ENCODE measurements at places on chromosomes 3 and 15.

DNA sequence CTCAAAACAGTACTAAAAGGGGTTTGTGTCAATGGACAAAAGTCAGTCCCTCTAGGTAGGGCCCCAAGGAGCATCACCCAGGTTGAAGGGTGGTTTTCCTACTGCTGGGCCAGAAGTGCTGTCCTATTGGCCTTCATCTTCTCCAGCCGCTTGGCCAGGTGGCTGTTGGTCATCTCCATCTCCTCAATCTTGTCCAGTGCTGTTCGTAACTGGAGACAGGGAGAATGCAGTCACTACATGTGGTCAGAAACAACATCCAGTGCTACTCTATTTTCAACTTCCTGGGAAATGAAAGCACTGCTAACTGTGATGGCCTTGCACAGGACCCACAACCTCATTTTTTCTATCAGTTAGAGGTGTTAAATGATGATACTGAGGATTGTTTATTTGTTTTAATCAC lies 60.4 kb downstream of the MLH1 start:
- no peak for DNase-seq

DNA sequence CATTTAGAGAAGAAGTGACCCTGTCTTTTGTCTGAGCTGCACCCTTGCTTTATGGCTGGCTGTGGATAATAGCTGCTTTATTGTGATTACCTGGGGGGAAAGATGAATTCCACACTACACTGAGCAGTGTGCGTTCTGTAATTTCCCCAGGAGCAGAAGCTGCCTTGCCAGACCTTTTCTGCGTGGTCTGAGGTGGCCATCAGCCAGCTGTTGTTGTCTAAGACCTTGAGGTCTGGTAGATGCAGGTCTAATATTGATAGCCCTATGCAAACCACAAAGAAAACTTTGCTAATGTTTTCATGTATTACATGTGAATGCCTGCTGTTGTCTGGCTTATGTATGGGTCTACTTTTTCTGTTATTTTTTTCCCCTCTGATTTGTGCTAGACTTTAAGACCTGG lies 144.6 kb downstream of the THSD4 start:
- DNase-seq, result no peak

DNA sequence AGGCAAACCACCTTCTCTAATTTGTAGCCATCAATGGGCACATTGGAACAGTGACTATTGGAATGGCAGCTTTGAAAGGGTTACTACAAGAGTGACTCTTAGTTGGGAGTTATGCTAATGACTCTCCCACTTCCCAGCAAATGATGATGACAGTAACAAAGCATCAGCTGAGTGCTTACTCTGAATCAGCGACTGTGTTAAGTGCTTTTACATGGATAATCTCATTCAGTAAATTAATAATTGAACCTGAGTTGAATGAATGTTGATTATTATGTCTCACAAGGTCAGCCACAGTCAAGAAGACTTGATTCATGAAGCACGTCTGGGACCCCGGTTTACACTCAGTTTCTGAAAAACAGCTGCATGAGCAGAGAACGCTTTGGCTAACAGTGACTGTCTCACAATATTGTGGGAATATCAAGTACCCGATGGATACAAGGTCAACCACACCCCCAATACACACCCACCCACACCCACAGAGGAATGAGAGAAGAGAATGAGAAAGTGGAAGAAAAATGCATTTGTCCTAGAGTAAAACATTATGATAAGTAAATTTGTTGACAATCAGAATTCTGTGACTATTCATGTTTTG lies 242.0 kb upstream of the FEZF2 start:
- no peak for DNase-seq

DNA sequence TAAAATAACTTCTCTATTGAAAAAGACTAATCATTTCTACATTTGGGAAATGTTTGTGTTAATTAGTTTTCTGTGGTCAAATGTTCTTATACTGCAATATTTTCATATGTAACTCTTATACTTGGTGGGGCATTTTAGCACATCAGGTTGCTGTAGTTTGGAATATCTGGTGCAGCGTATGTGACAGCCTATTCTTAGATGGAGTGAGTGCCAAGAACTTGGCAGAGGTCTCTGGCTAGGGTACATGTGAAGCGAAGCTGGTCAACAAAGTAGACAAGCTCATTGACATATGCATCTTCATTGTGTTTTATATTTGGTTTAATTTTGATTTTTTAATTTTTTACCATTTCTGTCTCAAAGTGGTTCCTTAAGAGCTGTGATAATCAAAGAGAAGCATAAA lies 53.2 kb downstream of the CHAC1 start:
- DNase-seq, result no peak

GRCh38 chr15:88725305-88726210 lies 77.7 kb upstream of the ACAN start:
- no peak for DNase-seq

- no peak for DNase-seq
Measured at GRCh38 chr3:146543461-146544001, 876 bp downstream of the PLSCR1 start.

- DNase-seq, result no peak
Measured at GRCh38 chr3:100002599-100003350, 111.5 kb downstream of the FILIP1L start.

DNA sequence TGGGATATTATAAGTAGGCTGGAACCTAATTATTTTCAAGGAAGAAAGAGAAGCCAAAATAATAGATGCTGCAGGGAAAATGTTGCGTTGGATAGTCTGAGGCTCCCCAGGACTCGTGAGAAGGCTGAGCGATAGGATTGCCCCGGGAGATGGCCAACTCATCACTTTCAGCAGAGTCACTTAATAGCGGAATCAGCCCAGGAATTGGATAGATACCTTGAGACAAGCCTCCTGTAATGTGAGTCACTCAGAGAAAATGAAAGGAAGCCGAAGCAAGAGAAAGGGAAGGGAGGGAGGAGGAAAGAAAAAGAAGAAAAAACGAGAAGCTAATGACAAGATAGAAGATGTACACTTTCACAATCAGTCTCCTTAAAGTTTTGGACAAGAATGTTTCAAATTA lies 94.3 kb downstream of the SQOR start:
- DNase-seq, result no peak

Data from cortex of kidney (tissue), 1 donor.